CD4-positive, alpha-beta T cell treated with Interleukin-4 for 1 hour (primary cell): ENCODE measurements at places on chromosomes 4 and X.

GRCh38 chr4:137627739-137628460, 95.6 kb upstream of the PCDH18 start:
- DNase-seq, result no peak

GRCh38 chr4:71941001-71941400, 90.8 kb upstream of the NPFFR2 start:
- DNase-seq, result no peak

- DNase-seq, result no peak
Observed at GRCh38 chrX:68807818-68808217, 21.0 kb upstream of the EFNB1 start.

DNA sequence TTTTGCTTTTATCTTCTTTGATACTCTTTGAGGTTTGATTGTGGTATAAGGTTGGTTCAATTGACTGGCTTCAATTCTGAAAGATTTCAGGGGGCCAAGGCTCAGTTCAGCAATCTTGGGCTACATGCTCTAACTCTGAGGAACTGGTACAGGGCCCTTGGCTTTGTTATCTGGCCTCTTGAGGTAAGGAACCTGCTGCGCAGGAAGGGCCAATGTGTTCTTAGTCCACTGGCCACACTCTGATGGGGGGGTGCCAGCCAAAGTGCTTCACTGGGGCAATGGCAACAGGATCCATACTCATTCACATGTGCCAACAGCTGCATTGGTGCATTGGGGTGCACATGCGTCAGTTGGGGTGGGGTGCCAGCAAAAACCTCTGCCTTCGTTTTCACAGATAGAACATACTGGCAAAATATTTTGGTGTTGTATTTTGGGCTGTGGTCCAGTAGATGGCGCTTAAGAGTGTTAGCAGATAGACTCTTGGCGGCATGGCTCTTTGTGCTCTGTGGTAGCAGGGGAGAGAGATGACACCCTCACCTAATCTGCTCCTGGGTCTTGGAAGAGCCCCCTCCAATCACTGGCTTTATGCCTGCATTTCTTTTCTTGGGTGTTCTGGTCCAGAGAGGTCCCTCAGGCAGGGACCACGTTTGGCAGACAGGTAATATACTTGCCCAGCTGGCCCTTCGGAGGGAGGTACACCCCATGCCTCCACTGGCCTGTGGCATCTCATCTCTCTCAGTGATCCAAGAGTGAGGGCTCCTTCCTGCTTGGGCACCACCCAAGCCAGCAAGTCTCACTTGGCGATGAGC, 42.9 kb downstream of the NDST3 start:
- DNase-seq, result no peak

- DNase-seq, result peak; percentile 46
Observed at GRCh38 chr4:86939729-86940575, 5.1 kb downstream of the AFF1 start.

DNA sequence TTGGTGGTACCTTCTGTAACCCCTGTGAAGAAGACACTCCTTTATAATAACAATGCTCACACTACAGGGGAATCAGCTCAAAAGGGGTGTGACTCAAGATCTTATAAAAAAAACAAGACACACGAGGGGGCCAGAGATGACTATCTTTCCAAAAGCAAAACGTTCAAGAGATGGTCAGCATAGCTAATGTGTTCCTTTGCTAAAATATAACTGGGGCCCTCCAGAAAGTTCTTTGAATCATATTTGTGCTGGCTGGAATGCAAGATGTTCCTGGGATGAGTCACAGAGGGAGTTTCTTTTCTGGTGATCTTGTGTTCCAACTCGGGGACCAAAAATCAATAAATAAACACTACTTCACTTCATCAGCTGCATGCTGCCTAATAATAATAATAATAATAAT, 46.5 kb downstream of the RAI2 start:
- DNase-seq, result no peak

GRCh38 chr4:139455126-139455538, 1.2 kb downstream of the RAB33B start:
- DNase-seq, result no peak

DNA sequence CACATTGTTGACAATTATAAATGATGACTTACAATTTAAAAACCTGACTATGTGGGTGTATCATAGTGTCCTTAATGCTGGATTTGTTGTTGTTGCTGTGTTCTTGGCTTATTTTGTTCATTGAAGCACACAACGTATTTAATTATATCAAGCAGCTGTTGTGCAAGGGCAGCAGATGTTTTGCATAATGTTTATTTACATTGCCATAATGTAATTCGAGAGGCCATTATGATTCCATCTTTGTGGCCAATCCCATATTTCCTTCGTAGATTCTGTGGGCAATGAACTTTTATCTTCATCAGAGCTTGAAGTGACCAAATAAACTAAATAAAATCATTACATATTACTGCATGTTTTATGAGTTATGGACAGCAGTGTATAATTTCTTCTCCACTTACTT, 422.6 kb upstream of the GALNTL6 start:
- no peak for DNase-seq

DNA sequence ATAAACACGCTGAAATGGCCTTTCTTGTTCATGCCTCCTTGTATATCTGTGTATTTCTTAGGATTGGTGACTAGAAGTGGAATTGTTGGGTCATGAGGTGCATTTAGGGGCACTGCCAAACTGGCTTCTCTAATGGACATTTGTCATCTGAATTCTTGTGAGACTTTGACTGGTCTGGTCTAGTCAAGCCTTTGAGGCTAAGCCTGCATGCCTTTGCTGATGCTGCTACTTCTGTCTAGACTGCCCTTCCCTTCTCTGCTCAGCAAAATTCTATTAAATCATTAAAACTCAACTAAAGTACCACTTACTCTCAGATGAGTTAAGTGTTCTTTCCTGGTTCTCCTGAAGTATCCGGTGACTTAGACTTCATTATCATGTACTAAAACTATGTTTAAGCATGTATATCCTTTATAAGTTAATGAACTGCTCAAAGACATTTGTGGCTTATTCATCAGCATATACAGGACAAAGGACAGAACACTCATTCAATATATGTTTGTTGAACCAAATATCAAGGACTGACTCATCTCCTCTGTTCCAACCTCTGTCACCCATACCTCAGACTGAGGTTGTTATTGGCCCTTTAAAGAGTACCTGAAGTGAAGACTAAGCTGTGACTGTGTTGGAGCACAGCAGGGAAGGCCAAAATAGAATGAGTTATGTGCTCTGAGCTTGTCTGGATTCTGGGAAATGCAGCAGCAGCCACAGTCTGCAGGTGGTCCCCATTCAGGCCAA, 9.0 kb downstream of the TCEAL1 start:
- DNase-seq, result no peak

DNA sequence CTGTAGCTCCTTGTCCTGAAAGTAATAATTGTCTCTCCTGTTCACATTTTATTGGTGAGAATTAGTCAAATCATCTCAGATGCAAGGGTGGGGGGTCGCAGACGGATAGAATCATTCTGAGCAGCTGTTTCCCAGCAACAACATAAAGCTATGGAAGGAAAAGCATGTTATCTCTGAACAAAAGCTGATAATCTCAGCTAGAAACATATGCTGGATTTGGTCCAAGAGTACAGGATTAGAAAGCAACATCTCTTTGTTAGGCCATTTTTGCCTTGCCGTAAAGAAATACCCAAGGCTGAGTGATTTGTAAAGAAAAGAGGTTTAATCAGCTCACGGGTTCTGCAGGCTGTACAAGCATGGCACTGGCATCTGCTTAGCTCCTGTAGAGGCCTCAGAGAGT, 472.8 kb upstream of the BOD1L1 start:
- no peak for DNase-seq

DNA sequence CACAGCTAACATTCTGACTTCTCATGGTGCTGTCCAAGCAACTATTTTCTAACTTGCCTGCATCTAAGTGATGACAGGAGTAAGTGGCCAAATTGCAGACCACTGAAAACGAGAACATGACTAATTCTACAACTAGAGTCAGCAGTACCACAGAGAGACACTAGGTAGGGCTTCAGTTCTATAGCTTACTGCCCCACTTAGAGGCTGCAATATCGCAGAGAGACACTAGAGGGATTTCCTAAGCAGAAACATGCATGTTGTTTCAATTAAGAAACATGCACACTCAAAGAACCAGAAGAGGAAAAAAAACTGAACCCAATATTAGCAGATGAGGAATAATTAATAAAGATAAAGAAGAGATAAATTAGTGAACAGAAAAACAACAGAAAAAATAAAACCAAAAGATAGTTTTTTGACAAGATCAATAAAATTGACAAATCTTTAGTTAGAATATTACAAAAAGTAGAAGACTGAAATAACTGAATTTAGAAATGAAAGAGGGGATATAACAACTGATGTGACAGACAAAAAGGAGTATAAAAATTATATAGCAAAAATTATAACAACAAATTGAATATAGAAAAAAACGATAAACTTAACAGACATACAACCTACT, 100.8 kb downstream of the SPIN4 start:
- peak; percentile 56 for DNase-seq

GRCh38 chrX:11386001-11386523, 92.8 kb downstream of the AMELX start:
- DNase-seq, result no peak

DNA sequence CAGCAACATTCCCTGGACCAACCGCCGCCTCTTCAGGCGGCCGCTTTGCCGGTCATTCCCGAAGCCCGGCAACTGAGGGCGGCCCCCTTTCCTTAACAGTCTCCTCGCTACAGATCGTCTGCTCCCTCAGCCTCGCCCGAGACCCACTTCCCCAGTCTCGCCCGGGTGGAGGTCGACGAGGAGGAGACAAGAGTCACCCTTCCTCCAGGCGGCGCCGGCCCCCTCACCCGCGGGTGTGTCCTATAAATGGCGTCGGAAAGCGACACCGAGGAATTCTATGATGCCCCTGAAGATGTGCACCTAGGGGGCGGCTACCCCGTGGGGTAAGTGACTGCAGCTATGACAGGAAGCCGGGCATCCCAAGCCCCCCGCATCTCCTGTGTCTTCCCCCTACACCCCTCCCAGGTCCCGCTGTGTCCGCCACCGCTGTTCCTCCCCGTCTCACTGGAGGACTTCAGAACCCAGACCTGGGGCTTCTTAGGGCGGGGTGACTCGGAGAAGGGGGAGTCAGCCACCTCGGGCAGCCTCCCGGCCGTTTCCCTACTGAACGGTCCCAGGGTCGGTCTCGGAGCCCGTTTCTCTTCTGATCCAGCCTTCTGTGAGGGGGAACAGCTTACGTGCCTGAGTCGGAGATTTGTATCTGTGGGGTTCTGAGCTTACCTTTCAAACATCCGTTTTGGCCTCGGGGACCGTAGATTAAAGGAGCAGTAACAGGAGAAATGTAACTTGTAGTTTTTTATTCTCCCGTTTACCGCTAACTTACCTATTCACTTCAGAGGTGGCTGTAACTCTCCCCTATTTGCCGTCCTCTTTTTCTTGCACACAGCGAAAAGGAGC, 570 bp downstream of the WDR44 start:
- DNase-seq, result peak; percentile 45

GRCh38 chr4:165418073-165418472, 39.3 kb downstream of the CPE start:
- no peak for DNase-seq
